ENCODE measurements at places on chromosomes 6 and 20.

DNA sequence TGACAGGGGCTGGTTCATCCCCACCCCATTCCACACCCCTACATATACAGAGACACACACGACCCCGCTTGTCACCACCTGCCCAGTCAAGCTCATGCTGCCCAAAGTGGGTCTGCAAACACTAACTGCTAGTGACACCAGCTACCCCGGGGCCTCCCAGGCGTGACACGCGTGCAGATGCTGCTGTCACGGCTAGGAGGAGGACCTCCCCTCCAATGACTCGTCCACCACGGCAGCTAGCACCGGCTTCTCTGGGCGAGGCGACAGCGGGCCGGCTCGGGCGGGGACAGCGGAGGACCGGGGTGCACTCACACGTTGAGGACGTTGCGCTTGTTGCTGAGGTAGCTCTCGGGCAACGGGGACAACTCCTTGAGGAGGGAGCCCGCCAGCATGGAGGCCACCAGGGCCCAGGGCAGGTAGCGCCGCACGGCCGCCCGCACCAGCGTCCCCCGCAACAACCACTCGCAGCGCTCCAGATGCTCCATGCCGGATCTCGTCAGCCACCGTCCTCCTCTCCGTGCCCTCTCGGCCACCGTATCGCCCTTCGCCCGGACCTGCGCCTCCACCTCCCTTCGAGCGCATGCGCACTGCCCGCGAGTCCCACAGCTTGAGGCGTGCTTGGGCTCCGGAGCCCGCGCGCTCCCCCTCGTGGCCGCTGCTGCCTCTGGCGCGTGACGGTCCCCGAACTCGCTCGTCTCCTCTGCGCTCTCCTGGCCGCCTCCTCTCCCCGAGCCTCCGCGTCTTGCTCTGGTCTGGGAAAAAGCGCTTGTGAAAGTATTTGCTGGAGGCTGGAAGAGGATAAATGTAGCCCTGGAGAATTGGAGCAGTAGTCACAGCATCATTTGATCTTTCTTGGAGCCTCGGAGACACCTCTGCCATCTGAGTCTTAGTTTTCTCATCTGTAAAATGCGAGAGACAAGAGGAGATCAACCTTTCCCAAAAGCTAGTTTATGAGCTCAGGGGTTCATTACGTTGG, at the start of gene FITM2:
Gene FITM2, minus strand, starts transcription at position 539 of the 976 bp plus-strand sequence. Its CDS starts 54 bp downstream, at position 485.
- peak; percentile 98 for DNase-seq

- DNase-seq, result no peak
Measured at GRCh38 chr20:63873477-63873971, 8.5 kb downstream of the TPD52L2 start.

DNA sequence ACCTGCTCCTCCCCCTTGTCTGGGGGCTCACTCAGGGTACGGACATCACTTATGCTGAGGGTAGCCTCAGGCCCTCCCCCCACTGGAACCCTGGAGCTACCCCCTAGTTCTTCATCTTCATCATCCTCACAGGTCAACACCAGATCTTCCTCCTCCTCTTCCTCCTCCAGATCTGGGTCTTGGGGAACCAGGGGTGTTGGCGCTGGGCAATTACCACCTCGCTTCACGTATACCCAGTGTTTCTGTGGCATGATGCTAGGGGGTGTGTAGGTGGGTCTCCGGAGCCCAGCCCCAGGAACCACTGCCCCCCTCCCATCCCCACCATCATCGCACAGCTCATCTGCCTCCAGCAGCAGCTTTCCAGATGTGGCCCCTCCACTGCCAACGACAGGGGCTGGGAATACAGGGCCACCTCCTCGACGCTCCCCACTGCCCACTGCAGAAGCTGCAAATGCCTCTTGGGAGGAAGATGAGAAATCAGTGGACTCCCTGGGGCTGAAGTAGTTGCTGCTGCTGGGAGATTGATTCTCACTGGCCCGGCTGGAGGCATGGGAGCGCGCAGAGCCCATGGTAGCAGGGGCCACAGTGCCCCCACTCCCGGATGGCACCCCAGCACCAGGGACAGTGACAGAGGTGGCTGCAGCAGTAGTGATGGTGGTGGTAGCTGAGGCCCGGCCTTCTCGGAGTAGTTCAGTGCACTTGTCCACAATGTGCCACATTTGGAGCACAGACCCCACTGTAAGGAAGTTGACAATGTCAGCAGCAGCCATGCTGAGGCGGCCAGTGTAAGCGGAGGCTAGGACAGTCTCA, 1.5 kb downstream of the ZBTB22 start:
- DNase-seq, result no peak

DNA sequence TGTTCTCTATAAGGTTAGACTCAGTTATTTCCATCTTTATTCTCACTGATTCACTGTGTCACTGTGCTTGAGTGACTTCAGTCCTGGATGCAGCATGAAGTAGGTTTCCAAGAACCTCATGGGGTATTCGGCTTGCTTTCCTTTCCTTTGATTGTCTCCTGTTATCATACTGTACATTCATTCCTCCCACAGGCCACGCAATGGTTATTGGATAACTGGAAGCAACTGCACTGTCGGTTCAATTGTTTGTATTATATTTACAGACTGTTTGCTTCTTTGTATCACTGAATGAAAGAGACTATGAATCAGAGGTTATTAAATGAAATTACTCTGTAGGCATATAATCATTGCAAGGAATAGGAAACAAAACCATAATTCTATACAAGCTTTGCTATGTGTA, 129.4 kb downstream of the MAP7 start:
- no peak for DNase-seq

DNA sequence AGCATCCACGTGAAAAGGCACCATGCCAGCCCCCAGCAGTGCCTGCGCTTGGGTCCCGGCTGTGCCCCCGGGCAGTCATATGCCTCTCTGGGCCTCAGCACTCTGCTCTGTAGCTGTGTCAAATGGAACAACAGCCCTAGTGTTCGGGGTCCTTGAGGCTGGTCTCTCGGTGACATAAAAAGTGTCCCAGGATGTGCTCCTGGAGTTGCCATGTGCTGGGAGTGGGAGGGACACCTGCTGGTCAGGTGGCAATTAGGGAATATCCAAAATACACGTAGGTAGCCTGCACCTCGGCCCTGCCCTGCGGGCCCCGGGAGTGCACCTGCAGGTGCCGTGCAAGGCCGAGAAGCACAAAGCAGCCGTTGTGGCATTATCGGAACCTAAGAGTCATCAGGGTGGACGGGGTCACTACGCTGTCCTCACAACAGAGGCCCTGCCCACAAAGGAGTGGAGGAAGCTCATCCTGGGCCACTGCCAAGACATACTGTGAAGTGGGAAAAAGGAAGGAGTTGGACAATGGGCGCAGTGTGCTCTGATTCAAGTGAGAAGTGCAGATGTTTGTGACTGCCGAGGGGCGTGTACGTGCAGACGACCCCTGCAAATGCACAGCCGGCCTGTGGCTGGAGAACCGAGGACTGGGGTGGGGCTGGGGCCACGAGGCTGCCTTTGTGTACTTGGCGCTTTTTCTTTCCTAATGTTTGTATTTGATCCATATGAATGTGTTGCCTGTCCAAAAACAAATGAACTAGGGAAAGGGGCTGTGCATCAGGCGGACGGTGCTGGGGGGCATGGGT, 24.6 kb downstream of the SLCO4A1 start:
- DNase-seq, result no peak

DNA sequence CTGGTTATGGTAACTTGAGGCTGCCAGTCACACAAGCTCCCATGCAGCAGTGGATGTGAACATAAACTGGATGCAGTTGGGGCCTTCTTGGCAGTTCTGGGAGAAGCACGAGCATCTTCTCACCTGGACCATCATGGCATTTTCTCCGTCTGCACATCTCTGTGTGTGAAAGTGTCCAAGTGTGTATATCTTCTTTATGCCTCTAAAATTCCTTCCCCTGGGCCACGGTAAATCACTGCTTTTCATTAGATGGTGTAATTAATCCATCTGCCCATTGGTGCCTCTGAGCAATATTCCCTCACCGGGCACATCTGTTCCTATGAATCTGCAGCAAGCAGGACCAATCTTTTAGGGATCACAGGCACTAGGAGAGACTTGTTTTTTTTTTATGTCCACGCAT, 138.0 kb downstream of the MAP3K7 start:
- DNase-seq, result no peak

DNA sequence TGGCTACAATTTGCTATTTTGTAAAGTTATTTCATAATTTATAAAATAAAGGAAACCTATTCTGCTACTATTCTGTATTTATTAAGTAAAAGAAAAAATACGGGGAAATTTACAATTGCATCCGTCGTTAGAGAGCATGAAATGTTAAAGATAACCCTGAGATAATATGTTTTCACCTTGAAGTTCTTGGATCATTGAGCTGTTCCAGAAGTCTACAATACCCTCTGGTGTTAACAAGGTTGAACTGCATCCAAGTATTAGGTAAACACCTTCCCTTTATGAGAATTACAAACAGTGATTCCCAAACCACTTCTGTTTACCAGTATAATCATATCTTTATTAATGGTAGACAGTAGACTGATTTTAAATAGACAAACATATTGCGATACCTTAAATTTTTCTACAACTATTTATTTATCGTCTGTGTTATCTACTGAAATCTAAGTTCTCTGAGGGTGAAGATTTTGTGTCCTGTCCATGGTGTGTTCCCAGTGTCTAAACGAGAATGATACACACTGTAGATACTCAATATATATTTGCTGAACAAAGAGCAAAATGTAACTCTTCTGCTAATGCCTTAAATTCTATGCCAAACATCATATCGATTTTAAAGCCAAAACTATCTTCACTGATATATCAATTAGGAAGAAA, 28.2 kb downstream of the TBC1D32 start:
- DNase-seq, result no peak

- DNase-seq, result no peak
Measured at GRCh38 chr6:16718356-16718755, 42.9 kb downstream of the ATXN1 start.

DNA sequence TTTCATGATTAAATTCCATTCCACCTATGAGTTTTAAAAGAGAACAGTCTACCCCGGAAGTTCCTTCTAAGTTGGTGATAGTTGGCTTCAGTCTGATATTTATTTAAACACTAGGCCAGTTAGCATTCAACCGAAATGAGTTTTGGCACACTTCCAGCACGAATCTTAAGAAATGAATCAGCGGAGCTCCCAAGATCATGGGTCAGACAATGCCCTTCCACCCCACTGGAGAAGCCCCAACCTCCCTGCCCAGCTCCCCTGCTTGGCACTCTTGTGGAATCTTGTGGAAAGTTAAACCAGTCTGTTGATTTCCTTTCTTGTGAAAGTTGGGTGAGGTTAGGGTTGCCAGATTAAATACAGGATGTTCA, 64.3 kb downstream of the MKKS start:
- DNase-seq, result no peak

GRCh38 chr6:80489911-80490635, 383.6 kb downstream of the BCKDHB start:
- no peak for DNase-seq

DNA sequence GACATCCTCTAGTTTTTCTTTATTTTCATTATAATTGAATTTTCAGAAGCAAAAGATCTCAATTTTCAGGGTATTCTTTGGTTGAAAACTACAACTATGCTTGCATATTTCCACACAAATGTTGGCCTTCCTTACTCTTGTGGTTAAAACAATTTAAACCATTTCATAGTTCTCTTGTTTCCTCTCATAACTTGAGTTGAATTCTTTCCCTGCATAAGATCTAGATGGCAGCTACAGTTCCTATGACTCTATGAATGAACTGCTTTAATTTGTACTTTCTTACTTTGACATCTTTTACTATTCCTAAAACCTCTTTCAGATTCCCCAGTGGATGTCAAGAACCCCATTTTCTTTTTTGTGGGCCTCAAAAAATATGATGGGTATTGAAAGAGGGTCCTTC, 564.5 kb downstream of the NKAIN2 start:
- DNase-seq, result no peak

GRCh38 chr6:13916230-13916944, 8.4 kb upstream of the RNF182 start:
- DNase-seq, result no peak

GRCh38 chr6:17907406-17908229, 79.8 kb downstream of the KIF13A start:
- no peak for DNase-seq

- no peak for DNase-seq
Measured at GRCh38 chr20:46959081-46959692, 64.5 kb downstream of the EYA2 start.

GRCh38 chr6:138655828-138656227, 117.7 kb upstream of the CCDC28A start:
- DNase-seq, result no peak

DNA sequence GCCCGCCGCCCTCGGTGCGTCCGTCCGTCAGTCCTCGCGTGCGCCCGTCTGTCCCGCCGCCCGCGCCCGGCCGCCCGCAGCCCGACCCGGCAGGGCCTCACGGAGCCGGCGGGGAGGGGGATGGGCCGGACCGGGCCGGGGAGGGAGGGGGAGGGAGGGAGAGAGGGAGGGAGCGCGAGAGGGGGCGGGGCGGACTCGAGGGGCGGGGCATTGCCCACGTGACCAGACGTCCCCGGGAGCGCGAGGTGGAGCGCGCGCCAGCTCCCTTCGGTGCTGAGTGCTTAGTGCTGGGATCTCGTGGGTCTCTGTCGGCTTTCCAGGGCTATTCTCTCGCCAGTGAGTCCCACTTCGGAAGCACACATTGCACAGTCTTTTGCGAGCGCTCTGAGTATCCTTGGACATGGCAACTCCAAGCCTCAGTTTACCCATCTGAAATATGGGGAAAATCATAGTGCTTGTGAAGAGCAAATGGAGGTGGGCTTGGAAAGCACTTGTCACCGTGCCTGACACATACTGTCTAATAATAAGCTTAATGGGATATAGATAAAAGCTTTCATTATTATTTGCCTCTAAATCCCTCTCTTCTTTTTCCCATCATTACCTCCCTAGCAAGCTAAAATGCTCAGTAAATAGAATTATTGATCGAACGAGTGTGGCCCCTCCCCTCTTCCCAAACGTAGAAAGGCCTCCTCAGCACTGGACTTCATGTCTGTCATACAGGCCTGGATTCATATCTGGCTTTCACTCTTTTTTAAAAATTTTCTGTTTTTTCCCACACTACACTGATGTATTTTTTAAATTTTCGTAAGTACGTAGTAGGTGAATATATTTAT, at the start of gene NCOA6:
Gene NCOA6, minus strand, starts transcription at position 122 of the 833 bp plus-strand sequence. CDS start 43,296 bp downstream, outside the sequence.
- DNase-seq, result peak; percentile 80

GRCh38 chr6:15888798-15889772, 226.3 kb upstream of the DTNBP1 start:
- no peak for DNase-seq

GRCh38 chr20:57395111-57395966, 4.1 kb downstream of the RBM38 start:
- no peak for DNase-seq

Measured in CD8-positive, alpha-beta memory T cell (primary cell).